Bronchial epithelial cell (primary cell): ENCODE measurements at places on chromosomes 12 and 14.
A peak's percentile ranks its signal among the peaks of the same experiment; 100 is the strongest.

DNA sequence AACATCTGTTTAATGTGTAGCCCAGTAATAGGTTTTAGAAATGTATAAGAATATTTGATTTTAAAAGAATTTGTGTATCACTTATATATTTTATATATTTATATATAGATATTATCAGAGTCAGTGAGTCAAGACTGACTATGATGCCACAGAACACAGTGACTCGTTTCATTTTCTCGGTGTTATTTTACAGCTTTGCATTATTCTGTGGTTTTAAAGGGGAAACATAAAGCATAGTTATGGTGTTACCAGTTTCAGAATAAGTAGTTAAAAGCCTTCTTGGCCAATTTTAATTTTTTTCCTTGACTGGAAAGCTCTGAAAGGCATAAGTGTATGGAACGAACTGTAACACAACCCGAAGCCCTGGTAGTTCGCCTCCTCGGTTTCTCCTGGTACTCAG is 91.0 kb downstream of the GRIP1 start:
- DNase-seq, result no peak

DNA sequence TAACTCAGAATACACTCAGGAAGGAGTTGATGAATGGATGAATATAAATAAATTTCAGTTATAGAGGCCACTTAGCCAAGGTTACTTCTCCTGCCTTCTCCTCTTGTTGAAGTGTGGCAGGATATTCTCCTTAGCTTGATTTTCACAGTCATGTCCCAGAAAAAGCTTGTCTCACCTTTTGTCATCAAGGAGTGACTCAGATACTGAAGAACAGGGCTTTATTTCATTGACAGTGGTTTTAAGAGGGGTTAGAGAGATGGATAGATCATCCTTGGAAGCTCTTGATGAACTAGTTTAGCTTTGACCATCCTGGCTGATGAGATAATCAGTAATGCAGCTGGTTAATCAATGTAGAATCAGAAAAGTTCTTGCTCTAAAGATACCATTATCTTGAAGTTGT is 35.0 kb upstream of the CFAP54 start:
- DNase-seq, result peak; percentile 82

GRCh38 chr12:54131641-54132280 is 57.0 kb downstream of the SMUG1 start:
- DNase-seq, result no peak

DNA sequence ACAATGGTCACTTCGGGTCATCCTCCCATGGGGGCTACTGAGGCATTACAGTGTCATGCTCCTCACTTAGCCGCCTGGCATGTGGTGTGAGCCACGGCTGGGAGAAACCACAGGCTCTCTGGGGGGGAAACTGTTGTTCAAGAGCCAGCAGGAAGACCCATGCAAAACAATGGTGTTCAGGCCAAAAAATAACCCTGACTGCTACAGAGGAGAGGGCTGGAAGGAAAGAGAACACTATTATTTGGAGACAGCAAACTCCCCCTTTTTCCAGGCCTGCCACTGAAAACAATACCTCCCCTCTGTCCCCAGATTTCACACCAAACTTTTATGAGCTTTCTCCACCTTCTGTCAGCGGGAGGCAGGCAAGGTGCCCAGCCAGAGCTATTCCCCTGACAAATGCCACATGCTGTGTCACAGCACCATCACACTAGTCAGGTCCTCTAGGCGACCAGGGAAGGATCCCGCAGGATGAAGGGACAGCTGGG is 83.7 kb downstream of the CHGA start:
- no peak for DNase-seq

- no peak for DNase-seq
Observed at GRCh38 chr12:10750385-10750727, 27.2 kb upstream of the YBX3 start.

DNA sequence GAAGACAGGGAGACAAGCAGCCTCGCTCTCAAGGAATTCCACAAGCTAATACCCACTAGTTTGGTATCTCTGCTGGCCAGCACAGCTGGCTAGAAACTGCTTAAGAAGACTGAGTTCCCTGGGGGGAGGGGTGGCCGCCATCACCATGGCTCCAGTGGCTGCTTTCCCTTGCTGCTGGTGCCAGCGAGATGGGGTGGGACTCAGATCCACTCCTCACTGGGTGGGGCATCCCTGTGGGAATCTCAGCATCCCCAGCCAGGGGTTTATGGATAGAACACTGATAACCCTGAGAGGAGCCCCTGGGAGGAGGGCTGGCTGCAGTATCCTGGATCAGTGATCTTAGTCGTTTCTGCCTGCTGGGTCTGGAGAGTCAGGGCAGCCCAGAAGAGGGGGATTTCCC is 170.6 kb upstream of the MDGA2 start:
- DNase-seq, result no peak

DNA sequence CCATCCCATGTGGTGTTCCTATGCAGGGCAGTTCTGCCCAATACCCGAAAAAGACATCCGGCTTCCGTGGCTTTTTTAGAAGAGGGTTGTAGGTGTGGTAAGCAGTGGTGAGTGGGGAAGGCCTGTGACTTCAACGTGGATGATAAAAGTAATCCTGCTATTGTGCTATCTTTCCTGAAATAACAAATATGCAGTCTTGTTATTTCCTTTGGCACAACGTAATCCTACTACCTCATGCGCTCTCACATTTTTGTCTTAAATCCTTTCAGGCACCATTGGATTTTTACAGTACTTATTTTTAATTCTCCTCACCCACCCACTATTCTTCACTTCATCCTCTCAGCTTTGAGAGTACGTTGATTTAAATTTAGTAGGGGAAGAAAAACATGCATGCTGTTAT is 96.8 kb downstream of the IPO8 start:
- no peak for DNase-seq

DNA sequence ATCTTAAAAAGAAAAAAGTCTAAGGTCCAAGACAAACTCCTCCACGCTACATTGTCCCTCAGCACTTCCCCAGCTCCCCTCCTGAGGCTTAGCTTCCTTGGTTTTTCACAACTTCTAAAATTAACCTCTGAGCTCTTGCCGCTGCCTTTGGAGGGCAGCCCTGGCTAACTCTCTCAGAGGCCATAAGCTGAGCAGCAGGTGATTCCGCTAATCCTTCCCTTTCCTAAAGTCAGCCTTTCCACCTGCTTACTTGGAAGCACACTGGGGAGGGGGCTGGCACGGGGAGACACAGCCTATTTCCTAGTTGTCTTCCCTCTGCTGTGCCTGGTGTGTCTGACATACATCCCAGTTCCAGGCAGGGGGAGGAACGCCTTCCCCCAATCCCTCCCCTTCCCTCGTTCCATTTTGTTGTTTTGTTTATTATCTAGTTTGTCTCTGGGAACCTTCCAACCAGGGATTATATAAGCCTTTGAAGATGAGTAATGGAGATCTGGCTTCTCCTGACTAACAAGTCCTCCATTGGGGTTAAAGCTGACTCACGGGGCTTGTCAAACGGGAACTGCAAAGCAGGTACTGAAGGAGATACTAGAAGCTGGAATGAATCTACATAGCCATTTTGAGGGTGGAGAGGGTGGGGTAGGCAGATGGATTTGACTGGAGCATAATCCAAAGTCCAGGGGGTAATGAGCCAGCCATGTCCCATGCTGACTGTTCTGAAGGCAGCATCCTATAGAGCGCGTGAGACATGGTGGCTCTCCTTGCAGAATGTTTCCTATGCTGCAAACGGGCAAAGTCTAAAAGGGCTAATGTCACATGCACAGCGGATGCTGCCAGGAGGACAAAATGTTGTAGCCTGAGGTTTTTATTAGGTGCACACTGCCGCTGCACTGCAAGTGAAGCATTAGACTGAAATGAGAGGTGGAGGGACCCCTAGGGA is 230.8 kb downstream of the FOXN3 start:
- peak; percentile 95 for DNase-seq

- peak; percentile 80 for DNase-seq
Observed at GRCh38 chr12:26789731-26790644, 43.0 kb downstream of the ITPR2 start.

GRCh38 chr12:27723212-27723611 is 12.6 kb downstream of the MRPS35 start:
- DNase-seq, result no peak

- peak; percentile 68 for DNase-seq
Observed at GRCh38 chr12:88172844-88173407, 30.8 kb downstream of the TMTC3 start.

DNA sequence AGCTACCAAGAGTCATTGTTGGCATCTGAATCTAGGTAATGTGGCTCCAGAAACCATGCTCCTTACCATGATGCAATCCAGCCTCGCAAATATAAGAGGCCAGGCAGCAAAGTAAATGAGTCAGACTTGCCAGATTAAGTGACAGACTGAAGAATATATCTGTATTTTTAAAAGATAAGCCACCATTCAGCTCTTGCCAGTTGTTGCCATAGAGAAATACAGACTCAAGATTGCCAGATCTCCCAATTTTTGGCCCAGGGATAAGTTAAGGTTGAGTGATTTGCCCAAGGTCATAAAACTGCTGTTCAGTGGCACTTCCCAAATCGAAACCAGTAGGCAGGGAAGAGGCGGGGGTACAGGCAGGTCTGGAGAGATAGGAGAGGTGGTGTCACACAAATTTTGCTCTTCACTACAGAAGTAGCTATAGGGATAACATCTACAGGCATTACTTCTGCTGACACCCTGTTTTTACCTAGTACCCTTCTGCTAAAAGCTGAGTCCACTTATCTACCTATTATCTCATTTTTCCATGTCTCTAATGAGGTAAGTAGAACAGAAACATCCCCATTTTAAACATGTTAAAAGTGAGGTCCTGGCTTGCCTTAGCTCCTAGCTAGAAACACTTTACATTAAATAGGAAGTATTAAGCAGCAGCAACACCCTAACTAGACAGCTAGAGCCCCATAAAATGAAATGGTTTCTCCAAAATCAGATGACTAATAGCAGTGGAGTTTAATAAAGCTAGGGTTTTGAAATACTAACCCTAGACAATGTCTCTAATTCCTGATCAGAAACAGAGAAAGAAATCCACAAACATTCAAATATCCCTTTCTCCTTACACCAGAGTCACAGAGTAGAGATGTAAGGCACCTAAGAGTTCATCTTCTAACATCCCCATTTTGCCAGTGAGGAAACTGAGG is 19.5 kb downstream of the DCAF5 start:
- DNase-seq, result peak; percentile 71

GRCh38 chr14:41606532-41607303 is at the start of gene LRFN5:
TSS of gene LRFN5 (plus strand) at chr14:41606876.
- DNase-seq, result no peak

DNA sequence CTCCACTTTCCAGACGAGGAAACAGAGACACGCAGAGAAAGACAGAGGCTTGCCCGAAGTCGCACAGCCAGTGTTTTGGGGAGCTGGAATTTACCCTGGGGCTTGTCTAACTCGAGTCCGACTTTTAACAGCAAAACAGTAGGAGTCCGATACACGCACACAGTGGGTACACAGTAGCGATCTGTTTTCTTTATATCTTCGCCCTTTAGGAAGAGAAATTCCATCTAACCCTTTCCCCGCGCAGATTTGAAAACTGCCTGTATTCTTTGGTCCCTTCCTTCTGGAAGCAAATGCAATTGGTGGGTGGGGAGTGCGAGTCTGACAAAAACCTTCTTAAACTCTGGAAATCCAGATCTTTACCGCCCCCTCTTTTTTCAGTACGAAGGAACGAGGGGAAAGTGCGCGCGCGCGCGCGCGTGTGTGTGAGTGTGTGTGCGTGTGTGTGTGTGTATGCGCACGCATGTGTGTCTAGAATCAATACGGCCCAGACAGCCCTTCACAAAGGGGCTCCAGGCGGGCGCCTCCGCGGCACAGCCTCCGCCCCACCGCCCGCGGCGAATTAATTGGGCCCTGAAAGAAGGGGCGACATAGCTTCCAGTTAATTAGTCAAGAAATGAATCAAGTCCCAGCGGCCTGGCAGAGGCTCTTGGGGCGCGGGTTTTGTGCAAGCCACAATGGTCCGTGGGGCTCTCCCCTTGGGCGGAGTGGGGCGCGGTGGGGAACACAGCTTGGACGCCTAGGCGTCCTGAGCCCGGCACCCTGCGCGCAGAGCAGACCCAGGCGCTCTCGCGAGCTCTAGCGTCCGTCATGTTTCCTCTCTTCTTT is 14.0 kb upstream of the TBX3 start:
- DNase-seq, result no peak

GRCh38 chr12:15846887-15847286 is 35.3 kb upstream of the STRAP start:
- no peak for DNase-seq

GRCh38 chr14:69004731-69005431 is 25.8 kb upstream of the ACTN1 start:
- DNase-seq, result peak; percentile 12

DNA sequence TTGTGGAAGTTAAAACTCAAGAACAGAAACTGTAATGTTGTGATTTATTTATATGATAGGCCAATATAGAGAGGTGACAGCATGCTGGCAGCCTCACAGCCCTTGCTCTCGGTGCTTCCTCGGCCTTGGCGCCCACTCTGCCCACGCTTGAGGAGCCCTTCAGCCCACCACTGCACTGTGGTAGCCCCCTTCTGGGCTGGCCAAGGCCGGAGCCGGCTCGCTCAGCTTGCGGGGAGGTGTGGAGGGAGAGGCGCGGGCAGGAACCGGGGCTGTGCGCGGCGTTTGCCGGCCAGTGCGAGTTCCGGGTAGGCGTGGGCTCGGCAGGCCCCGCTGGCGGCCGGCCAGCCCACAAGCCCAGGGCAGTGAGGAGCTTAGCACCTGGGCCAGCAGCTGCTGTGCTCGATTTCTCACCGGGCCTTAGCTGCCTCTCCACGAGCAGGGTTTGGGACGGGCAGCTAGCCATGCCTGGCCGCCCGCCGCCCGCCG is 65.8 kb upstream of the SLC8A3 start:
- peak; percentile 31 for DNase-seq

DNA sequence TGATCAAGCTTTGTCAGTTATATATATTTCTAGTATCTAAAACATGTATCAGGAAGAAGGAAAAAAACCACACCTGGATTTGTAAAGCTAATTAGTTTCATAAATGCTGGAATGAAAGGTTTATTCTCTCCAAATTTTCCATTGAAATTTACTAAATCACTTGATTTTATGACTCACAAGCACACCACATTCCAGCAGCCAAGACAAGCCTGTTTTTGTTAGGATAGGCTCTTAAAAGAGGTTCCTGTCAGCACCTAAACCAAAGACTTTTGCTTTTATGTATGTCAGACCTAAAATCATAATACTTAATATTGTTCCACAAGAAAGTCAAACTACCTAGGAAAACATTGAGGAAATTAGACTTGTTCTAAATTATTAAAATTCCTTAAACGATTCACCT is 85.3 kb upstream of the PAWR start:
- DNase-seq, result peak; percentile 69

DNA sequence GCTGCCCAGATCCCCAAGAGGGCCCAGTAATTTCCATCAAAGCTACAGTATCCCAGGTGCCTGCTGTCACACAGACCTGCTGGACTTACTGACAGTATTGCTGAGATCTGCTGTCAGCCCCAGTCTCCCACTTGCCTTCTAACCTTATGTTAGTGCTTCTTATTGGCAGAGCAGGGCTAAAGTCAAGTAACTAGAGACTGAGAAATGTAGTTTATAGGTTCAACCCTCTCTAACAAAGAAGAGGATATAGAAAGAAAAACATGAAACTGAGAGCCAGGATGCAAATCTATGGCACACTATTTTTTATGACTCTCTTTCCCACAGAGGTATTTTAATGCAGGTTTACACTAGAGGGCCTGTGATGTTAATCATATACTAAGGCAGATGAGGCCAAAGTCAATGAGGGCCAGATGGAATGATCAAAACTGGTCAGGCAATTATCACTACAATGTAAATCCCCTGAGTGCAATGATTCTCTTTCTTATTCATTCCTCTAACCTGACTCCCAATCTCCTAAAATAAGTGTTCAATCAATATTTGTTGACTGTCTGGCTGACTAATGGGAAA is 781.9 kb downstream of the VRK1 start:
- no peak for DNase-seq

- no peak for DNase-seq
Observed at GRCh38 chr14:102544747-102545460, 35.3 kb upstream of the ANKRD9 start.

- DNase-seq, result no peak
Observed at GRCh38 chr12:111428081-111428727, 22.5 kb downstream of the SH2B3 start.
